Brain (organoid and tissue), 16 donors: ENCODE measurements at places on chromosomes 11 and 22.

DNA sequence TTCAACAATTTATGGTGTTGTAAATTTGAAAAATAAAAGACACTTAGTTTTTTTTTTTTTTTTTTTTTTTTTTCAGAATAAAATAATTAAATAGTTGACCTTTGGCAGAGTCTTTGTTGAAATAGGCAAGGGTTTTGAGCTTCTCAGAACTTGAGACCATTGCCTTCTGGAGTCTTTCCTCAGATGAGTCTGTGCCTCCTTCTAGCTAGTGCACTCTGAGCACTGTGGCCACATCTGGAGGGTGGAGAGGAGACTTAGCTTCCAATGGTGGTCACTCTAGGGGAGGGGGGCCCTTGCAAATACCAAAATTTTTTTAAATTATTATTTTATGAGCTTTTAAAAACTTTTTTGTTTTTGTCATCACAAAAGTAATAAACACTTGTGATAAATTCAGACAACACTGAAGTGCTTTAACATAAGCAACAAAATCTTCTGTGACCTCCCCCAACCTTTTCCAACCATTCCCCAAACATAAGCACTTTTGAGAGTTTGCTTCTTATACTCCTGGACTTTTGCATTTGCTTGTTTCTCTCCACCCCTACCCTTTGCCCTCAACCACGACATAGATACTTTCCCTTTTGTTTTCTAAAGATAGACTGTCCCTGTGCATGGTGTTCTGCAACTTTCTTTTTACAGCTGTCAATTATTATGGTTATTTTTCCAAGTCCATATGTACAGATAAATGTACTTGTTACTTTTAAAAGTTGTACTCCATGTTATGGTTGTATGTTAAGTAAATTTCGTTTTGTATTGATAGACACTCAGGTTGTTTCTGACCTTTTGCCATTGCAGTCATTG, 41.1 kb downstream of the BMAL1 start:
- DNase-seq, result no peak

DNA sequence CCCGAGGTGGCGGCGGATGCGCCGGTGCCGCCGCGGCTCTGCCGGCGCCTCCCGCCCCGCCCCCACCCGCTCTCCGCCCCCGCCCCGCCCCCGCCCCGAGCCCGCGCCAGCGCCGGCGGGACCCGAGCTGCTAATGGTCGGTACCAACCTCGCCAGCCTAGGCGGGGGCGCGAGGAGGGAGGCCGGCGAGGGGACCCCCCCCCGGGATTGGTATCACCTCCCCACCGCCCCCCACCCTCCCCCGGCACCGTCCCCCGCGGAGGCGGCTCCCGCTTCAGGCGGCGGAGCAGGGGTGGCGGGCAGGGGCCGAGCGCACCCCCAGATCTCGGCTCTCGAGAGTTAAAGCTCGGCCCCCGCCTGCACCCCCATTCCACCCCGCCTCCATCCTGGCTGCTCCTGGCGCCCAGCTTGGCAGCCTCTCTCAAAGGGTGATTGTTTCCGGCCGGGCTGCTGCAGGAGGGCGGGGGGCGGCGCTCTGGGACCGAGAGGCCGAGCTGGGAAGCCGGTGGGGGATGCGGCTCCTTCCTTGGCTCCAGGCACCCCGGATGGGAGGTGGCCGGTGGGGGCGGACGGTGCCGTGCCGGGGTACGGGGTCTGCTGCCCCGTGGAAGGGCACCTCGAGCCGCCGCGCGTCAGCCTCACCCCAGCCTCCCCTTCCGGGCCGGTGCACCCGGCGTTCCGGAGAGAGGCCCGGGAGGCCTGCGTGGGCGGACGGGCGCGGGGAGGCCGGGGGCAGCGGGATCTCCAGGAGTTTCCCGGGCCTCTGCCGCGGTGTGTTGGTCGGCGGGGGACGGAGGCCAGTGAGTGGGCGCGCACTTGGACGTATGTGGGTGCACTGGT, at the start of gene B3GAT1:
Gene B3GAT1 (minus strand): TSS at position 40 of the 840 bp plus-strand sequence. CDS start 24,583 bp downstream, outside the sequence.
- DNase-seq, result peak; percentile 87

- DNase-seq, result no peak
These were observed 303.6 kb downstream of the SBF2 start for GRCh38 chr11:9990221-9990973.

- no peak for DNase-seq
These were observed at the start of gene LGALS12 for GRCh38 chr11:63505857-63506528. Gene LGALS12, plus strand, starts transcription at chr11:63506084. Its CDS starts 375 bp downstream, at chr11:63506459.

- DNase-seq, result no peak
These were observed 41.2 kb downstream of the PARVG start for GRCh38 chr22:44221710-44222475.

DNA sequence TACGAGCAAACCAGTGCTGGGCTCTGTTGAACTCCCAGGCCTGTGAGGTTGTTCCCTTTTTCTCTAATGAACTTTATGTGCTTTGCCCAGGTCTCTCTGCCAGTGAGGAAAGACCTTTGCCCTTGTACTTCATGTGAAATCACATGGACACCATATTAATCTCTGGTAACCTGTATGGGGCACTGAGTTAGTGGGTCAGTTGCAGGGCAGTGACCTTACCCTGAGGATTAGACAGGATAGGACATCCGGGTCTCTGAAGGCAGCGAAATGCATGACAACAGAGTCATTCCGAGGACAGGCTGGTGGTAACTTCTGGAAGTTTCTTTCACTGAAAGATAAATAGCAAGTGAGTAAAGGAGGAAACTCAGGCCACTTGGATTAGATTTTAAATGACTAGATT, 93.7 kb downstream of the ZBTB16 start:
- no peak for DNase-seq

- peak; percentile 75 for DNase-seq
These were observed 889 bp upstream of the DMC1 start for GRCh38 chr22:38570779-38571364.

DNA sequence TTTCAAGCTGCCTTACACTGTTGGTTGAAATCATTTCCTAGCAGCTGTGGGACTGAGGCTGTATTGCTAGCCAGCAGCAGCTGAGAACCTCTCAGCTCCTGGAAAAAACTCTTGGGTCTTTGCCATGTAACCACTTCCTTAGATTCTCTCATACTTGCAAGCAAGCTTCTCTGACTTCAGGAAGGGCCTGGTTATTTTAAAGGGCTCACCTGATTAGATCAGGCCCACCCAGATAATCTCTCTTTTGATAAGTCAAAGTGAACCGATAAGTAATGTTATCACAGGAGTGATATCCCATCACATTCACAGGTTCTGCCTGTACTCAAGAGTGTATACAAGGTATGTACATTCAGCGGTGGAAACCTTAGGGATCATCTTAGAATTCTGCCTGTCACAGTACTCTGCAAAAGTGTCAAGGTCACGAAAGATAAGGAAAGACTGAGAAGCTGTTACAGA, 7.4 kb upstream of the CLPB start:
- no peak for DNase-seq

DNA sequence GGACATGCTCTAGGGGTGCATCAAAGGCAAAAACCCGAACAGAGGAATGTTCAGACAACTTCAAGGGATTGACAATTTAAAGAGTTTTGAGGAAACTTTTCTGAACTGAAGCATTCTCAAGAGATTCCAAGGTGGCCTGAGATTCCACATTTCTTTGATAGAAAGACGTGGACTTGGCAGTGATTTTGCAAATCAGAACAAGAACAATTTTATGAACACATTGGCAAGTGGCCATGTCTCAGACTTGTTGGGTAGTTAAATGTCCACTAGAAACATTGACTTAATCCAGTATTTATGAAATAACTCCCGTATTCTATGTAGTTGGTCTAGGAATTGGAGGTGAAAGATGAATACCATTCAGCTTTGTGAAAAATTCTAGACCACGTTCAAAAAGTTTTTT, 13.8 kb downstream of the NCAM1 start:
- no peak for DNase-seq

GRCh38 chr11:65492637-65493366, 6.0 kb upstream of the MALAT1 start:
- DNase-seq, result peak; percentile 64
